Epithelial cell of umbilical artery (primary cell): ENCODE measurements at places on chromosomes 7 and 10. TPM values are rescaled to one million over a fixed set of nuclear protein-coding genes. Genes with fewer than 3 reads are reported as not detected.

The STOX1 gene
- 0.30 and 0.32 TPM in 2 replicates for total RNA-seq

The FRAT1 gene
- 2.9 and 3.3 TPM in 2 replicates for total RNA-seq

The CALHM3 gene
- not detected in 2 replicates for total RNA-seq

The GRM3 gene
- total RNA-seq = not detected in 2 replicates

The FAM221A gene
- 3.9 and 15.5 TPM in 2 replicates for total RNA-seq

The A1CF gene
- not detected in 2 replicates for total RNA-seq

The PHKG1 gene
- not detected in 2 replicates for total RNA-seq

The VPS37D gene
- total RNA-seq = 2.9 and 4.2 TPM in 2 replicates

The FAM25A gene
- not detected in 2 replicates for total RNA-seq
